ENCODE measurements at places on chromosomes 7 and 10. TPM values are rescaled to one million over a fixed set of nuclear protein-coding genes. Genes with fewer than 3 reads are reported as not detected.

The MYL10 gene
- total RNA-seq: 8.8 TPM

The CABCOCO1 gene
- total RNA-seq: 1.4 TPM

The AGMO gene
- total RNA-seq: 0.93 TPM

The DYDC2 gene
- total RNA-seq: 0.99 TPM

The SEMA3A gene
- 17.3 TPM for total RNA-seq

The NUDT13 gene
- 0.70 TPM for total RNA-seq

The MALRD1 gene
- 16.3 TPM for total RNA-seq

The FAM25A gene
- total RNA-seq: not detected

The PFKP gene
- 44.7 TPM for total RNA-seq

The PBLD gene
- total RNA-seq: 57.3 TPM

The PODXL gene
- 127 TPM for total RNA-seq

The ZP3 gene
- total RNA-seq: 1.5 TPM

The TUBAL3 gene
- not detected for total RNA-seq

The ARMC3 gene
- 5.5 TPM for total RNA-seq

The CCDC172 gene
- total RNA-seq: not detected

The SEPTIN7 gene
- total RNA-seq: 157 TPM

The CCDC71L gene
- total RNA-seq: 9.6 TPM

The SLC13A1 gene
- total RNA-seq: 10.6 TPM

The PPP1R9A gene
- 39.9 TPM for total RNA-seq

The HOGA1 gene
- total RNA-seq: 26.2 TPM

The SMKR1 gene
- total RNA-seq: 0.53 TPM

The PRRT4 gene
- 3.3 TPM for total RNA-seq

The CYP3A4 gene
- not detected for total RNA-seq

The CYP3A7 gene
- 0.35 TPM for total RNA-seq

The NPC1L1 gene
- 1.2 TPM for total RNA-seq

The NPVF gene
- total RNA-seq: not detected

The EMX2 gene
- total RNA-seq: 20.0 TPM

The NXPH1 gene
- total RNA-seq: 0.23 TPM

The TDRD1 gene
- total RNA-seq: 0.06 TPM

The ADRA2A gene
- total RNA-seq: 7.1 TPM

The BEND7 gene
- 19.9 TPM for total RNA-seq

The RAPGEF5 gene
- 138 TPM for total RNA-seq

The EPHB6 gene
- 17.6 TPM for total RNA-seq

The UNC5B gene
- total RNA-seq: 44.9 TPM

The TMEM213 gene
- 43.8 TPM for total RNA-seq

The NUTM2A gene
- total RNA-seq: 2.7 TPM

The FAM25G gene
- not detected for total RNA-seq

The POLR2J2 gene
- total RNA-seq: 4.4 TPM

The PIK3AP1 gene
- total RNA-seq: 10.5 TPM

The KLF14 gene
- 1.2 TPM for total RNA-seq

The NPY4R2 gene
- not detected for total RNA-seq

The GJD4 gene
- total RNA-seq: not detected

The SUN3 gene
- total RNA-seq: not detected

The OPTN gene
- 34.4 TPM for total RNA-seq

The LRRC4 gene
- total RNA-seq: 3.4 TPM

The VWDE gene
- total RNA-seq: 3.1 TPM

The STAG3 gene
- total RNA-seq: 1.3 TPM

The OR13A1 gene
- total RNA-seq: 0.06 TPM

The ACSM6 gene
- 0.12 TPM for total RNA-seq

The KAZALD1 gene
- 12.7 TPM for total RNA-seq

The CALML3 gene
- not detected for total RNA-seq

Measured in metanephros (tissue), 2 donors.